ENCODE measurements at places on chromosomes 1 and 21.
A peak's percentile ranks its signal among the peaks of the same experiment; 100 is the strongest.

GRCh38 chr1:86636898-86637297 is 67.5 kb upstream of the SH3GLB1 start:
- DNase-seq, result no peak

- DNase-seq, result no peak
These were observed 356.1 kb downstream of the LMO4 start for GRCh38 chr1:87684713-87685205.

- no peak for DNase-seq
These were observed 105.1 kb downstream of the LRIG2 start for GRCh38 chr1:113178106-113178505.

DNA sequence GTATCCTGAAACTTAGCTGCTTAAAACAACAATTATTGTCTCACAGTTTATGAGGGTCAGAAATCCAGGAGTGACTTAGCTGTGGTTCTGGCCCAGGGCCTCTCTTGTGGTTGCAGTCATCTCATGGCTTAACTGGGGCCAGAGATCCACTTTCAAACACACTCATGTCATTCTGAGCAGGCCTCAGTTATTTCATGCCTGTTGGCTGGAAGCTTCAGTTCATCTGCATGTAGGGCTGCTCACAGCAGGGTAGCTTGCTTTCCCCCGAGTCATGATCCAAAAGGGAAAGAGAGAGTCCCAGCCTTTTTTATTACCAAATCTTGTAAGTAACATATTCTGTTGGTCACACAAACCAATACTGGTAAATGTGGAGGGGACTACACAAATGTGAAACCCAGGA is 96.6 kb upstream of the B3GALT2 start:
- DNase-seq, result no peak

GRCh38 chr1:23745515-23745914 is 2.2 kb downstream of the ELOA start:
- DNase-seq, result no peak

DNA sequence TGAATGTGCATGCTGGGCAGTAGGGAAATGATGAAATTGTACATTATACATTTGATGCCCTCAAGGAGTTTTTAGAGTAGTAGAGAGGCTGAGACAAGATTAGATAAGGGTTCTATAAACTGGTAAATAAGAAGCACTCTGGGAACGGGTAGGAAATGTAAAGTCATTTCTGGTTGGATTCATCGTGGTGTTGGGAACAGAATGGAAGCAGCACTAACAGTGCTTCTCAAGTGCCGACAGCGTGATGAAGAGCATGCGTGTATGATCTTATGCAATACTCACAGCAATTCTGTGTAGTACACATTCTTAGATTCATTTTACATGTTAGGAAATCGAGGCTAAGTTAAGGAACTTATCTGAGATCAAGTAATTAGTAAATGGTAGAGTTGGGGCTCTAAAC is 45.9 kb downstream of the GPR88 start:
- no peak for DNase-seq

GRCh38 chr1:240555524-240555923 is 56.4 kb downstream of the GREM2 start:
- no peak for DNase-seq

DNA sequence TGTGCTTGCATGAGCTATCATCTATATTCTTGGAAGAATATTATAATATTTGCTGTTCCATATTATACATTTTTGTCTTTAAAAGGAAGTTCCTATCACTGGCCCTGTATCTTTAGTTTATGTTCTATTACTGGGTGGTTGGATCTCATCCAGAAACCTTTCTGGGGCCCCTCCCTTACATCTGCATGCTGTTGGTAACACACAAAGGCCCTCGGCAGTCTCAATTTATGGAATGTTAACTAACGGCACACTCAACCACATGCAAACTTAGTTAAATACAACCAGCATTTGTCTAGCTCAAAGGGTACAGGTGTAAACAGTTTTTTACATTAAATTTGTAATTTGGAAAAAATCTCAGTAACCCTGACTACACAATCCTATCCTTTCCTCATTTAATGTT is 9.7 kb upstream of the HYI start:
- no peak for DNase-seq

DNA sequence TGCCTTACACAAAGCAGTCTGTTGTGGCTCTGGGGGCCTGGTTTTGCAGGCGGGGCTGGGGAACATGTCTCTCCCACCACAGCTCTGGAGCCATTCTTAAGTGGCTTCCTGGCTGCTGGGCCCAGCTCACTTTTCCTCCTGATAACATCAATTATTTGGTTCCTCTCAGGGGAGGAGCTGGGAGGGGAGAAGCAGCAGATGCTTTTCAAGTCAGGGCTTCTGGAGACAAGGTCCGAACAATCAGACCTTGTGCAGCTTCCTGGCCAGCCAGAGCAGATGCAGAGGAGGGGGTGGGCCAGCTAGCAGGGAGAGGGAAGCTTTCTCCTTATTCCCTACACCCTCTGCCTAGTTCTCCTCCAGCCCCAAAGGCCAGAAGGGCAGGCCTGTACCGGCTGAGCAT is 3.7 kb upstream of the PAQR6 start:
- DNase-seq, result no peak

GRCh38 chr1:26701266-26701994 is 5.6 kb downstream of the ARID1A start:
- DNase-seq, result no peak

DNA sequence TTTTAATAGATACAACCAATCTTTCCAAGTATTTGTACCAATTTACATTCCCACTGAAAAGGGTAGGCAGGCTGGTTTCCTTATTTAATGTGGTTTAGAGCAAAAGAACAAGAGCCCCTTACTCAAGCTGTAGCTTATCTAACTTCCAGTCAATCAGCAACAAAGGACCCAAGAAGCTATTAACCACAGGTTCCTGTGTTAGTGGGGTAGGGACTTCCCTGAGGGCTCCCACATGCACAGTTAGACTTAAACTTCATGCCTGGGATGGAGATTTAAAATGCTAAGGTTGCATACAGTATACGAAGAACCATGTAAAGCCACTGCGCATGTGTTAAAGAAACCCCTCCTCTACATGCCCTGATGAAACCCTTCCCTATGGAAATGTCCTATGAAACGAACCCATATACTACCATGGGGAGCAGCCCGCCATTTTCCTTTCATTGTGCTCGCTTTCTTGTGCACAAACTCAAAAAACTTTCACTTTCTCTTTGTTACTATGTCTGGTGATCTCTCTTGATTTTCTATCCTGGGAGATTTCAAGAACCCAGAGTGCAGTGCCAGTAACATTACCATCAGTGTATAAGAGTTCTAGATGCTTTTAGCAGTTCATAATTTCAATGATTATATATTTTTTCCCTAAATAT is 23.3 kb upstream of the ST6GALNAC5 start:
- no peak for DNase-seq

GRCh38 chr1:32242341-32242851 is 4.6 kb upstream of the FAM167B start:
- no peak for DNase-seq

DNA sequence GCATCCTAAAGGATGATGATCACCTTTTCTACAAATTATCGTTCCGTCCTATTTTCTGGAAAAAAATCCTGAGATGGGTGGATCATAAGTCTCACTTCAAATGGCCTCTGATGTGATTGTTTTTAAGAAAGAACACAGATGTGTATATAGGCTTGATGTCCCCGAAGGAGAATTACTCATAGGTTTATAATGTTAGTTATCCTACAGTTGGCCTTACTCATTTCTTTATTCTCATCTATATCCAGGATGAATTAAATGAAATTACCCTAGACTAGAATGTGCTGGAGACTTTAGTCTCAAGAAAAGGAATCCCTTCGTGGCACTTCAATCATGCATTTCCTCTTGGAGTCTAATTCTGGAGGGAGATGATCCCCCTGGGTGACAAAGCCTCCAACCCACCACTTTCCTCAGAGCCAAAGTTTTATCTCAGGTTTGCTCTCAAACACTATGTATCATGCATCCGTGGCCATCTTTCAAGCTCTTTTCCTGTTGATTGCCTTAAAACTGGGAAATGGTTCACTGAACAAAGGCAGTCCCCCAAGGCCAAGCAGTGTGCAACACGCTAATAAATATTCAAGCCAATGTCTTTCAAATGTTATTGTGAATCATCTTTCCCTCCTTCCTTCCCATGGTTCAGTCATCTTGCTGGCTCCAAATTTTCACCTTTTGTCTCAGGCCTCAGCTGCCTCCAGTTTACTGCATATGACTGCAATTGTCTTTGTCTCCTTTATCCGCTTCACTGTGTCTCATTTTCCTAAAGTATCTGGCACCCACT is 32.5 kb upstream of the SMYD2 start:
- DNase-seq, result no peak

DNA sequence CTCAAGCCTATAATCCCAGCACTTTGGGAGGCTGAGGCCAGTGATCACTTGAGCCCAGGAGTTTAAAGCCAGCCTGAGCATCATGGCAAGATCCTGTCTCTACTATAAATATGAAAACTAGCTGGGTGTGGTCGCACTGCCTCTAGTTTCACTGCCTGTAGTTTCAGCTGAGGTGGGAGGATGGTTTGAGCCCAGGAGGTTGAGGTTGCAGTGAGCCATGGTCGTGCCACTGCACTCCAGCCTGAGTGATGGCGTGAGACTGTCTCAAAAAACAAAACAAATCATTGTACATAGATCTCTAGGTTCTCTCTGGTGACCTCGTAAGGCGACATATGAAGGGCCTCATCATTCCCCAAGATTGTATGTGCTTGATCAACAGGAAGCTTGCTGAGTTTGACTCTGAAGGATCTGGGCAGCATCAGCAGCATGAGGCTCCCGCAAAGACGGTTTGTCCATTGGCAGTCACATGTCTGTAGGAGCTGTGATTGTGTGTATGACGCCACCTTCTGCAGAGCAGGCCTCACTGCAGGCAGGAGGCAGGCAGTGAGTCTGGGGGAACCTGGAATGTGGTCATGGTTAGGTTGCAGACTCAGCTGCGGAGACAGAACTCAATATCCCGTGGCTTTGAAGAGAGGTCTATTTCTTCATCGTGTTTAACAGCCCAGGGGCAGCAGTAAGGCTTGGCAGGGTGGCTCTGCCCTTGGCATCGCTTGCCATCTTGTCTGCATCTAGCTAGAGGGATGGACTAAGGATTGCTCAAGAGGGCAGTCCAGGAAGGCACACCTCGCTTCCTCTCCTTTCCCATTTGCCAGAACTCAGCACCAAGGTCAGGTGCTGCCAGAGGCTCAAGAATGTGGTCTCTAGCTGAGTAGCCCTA is 14.0 kb downstream of the ATP5PO start:
- DNase-seq, result no peak

DNA sequence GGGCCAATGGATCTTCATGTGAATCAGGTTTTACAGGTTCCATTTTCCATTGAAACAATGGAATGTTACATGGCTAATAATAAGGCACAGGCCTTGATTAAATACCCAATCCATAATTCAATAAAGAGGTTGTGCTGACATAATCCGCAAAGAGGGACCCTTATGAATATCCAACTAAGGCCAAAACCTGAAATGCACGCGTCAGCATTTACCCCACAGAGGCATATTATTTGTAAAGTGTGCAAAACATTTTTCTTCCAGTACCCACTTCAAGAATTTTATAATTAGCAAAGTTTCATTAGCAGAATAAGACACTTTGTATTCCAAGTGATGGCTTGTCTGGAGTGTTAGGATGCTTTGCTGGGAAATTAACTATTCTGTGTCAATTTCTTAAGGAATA is 220.6 kb upstream of the C8B start:
- no peak for DNase-seq

DNA sequence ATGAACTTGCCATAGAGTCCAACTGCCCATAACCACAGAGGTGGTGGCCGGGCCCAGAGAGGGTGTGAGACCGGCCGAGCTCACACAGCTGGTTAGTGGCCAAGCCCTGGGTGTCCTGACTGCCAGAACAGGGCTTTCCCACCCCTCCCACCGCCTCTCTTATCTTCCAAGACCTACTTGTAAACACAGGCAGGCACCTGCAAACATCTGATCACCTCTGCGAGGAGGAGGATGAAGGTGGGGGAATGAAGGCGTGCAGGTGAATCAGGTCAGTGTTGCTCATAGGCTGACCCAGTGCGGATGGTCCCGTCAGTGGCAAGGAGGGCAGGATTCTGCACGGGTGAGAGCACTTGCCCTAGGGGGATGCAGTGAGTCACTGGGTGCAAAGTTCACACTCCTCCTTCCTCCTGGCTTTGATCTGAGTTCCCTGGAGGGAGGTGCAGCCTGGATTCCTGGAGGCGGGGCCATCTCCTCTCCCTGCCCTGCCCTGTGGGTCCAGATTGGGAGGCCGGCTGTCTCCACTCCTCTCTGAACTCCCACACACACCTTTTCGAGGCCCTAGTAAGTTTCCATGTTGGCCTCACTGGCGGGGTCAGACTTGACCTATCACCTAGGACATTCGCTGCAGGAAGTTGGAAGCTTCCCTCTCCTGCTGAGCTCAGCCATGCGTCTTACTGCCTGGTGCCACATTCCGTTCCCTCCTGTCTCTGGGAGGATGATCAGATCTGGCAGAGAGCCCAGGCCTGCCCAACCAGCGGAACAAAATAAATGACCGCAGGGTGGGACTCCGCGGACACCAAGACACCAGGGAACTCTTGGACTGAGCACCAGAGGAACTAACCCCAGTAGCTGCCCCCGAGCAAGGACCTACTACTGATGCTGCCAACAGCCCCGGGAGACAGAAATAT is 7.3 kb downstream of the UQCRHL start:
- DNase-seq, result peak; percentile 87

- DNase-seq, result no peak
These were observed 715 bp upstream of the ARTN start for GRCh38 chr1:43932786-43933385.

GRCh38 chr1:117605164-117605773 is 579 bp upstream of the TENT5C start:
- no peak for DNase-seq

- DNase-seq, result no peak
These were observed 5.3 kb upstream of the TFF2 start for GRCh38 chr21:42356046-42356445.

- no peak for DNase-seq
These were observed 35.1 kb downstream of the LRRC38 start for GRCh38 chr1:13478692-13479091.

DNA sequence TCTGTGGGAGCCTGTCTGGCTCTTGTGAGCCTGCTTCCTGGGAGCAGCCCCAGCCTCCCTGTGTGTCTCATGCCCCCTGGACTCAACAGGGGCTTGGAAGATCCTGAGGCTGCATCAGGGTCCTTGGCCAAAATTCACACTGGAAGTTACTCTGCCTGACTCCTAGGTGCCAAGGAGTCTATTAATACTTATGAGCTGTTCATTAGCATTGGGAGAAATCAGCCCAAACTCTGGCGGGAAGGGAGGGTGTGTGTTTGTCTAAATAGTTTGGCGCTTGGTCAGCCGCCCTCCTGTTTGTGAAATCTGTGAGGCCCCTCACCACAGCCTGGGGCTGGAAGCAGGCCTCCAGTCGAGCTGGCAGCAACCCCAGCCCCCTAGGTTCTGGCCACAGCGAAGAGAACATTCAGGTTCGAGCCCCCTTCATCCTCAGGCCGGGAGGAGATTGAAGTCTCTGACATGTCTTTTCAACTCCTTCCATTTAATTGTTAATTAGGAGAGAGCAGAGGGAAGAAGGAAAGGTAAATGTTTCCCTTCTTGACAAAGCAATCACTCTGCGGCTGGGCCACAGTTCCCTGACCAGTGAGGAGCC is 82.1 kb upstream of the F3 start:
- DNase-seq, result no peak

DNA sequence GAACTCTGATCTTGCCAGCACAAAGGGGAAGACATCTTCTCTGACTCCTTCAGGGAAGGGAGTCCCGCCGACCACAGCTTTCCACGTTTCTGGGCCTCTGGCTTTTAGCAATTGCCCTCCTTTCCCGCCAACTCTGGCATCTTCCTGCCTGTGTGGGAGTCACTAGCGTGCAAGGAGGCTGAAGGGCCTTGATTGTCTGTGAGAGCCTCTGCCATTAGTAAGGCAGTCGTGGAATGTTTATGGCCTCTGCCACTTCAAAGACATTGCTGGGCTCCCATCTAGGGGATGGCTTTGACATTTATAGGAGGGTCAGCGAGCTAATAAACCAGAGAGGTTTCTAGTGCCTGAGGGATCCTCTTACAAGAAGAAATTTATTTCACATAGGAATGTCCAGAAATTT is 14.3 kb upstream of the PROK1 start:
- DNase-seq, result no peak

Data from ureter (tissue), 1 donor.